IPS-NIHi11 (cell line): ENCODE measurements at places on chromosomes 6 and 20.

DNA sequence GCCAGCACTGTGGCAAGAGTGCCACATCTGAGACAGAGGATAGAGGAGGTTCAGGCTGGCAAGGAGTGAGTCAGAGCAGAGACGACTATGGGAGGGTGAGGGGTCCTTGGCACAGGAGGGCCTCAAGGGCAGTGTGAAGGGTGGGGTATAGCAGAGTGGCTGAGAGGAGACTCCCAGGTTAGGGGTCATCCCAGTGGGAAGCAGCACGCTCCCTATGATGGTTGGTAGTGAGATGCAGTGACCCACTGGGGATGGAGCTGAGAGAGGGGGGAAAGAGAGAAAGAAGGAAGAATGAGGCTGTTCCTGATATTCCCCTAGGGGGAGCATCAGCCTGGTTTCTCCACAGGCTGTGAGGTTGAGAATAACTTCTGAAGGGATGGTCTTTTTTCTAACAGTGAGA, 97.3 kb downstream of the INSM1 start:
- DNase-seq: peak; percentile 29

DNA sequence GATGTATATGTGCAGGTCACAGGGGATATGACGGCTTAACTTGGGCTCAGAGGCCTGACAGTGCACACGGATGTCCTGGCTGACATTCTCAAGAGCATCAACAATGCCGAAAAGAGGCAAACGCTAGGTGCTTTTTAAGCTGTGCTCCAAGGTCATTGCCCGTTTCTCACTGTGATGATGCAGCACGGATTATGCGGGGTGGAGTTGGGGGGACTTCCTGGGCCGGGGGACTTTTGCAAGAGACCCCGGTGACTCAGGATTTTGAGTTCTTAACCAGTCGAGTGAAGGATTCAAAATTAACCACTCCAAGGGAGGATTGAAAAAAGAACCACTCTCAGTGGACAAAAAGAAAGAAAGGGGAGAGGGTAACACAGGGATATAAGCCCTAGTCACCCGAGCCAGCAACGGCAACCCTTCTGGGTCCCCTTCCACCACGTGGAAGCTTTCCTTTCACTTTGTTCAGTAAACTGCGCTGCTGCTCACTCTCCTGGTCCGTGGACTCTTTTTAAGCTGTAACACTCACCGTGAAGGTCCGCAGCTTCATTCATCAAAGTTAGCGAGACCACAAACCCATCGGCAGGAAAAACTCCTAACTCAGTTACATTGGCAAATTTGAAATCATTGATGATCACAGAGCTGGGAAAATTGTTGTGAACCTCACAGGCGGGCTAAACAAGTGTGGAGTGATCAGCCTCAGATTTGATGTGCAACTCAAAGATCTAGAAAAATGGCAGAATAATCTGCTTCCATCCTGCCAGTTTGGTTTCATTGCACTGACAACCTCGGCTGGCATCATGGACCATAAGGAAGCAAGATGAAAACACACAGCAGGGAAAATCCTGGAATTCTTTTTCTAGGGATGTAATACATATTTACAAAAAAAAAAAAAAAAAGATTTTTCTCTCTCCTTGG, 199.3 kb downstream of the ARID1B start:
- no peak for DNase-seq

DNA sequence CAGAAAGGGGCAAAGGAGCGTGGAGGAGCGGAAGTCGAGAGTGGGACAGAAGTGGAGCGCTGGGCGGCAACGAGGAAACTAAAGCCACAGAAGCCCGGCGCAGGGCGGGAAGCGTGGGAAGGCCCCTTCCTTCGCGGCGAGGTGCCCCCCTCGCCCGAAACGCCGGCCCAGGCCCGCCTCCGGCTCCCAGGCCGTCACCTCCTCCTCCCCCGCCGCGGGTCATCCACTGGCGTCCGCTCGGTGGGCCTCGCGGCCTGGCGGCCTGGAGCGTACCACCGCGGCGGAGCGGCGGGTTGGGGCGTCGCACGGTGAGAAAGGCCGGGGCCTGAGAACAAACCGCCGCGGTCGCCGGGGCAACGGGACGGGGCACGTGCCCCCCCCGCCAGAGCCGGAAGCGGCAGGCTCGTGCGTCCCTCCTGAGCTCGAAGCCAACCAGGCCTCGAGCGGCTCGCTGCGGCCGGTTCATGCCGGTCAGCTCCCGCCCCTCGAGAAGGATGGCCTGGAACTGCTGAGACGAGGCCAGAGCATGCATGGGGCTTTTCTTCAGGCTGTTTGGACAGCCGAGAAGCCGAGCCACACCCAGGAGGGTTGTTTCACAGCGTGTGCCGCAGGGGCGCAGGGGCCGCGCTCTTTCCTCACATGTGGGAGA, at the start of gene TCP11:
Gene TCP11 (minus strand): TSS at position 333 of the 649 bp plus-strand sequence. CDS start 469 bp downstream, outside the sequence.
- no peak for DNase-seq

- DNase-seq: no peak
Measured at GRCh38 chr20:33814238-33814712, 3.1 kb downstream of the CHMP4B start.

GRCh38 chr6:2883673-2884072, 19.4 kb downstream of the SERPINB9 start:
- DNase-seq: no peak

DNA sequence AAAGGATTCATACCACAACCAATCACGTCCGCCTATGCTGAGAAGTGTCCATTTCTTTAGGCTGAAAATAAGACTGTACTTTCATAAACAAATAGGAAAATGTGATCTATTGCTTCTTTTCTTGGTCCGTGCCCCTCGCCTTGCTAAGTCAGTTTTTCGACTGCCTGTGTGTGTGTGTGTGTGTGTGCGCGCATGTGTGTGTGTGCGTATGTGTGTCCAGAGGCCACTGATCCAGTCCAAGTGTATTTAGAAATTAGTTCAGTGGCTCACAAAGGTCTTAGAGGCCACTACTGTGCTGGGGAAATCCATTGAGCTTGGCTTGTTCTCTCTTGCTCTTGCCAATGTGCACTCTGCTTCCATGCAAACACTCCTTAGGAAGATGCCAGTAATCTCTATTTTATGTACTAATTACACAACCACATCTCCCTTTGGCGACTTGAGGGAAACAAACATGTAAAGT, 50.5 kb downstream of the SLC22A23 start:
- DNase-seq: no peak

DNA sequence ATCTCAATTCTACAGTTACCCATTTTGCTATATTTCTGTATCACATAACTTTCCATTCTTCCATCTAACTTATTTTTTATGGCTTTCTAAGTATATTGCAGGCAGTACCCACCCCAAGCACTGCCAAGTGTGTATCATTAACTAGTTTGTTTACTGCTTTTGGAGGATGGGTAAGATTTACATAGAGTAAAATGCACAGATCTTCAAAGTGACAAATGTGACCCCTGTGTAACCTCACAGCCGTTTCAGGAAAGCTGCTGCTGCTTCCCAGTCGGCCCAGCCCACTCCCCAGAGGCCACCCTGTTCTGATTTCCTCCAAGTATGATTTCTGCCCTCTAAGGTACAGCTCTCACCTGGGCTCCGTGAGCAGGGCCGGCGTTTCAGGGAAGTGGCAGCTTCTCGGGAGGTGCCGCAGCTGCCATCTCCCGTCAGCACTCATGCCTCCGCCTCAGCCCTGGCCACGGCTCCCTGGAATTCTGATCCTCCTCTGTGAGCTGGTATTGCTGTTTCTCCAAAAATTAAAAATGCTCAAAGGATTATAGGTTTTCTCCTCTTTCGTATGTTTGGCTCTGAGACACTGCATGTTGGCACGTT, 15.0 kb upstream of the MAP1LC3A start:
- DNase-seq: no peak
